ENCODE measurements at places on chromosomes 1 and 21. TPM values are rescaled to one million over a fixed set of nuclear protein-coding genes. Genes with fewer than 3 reads are reported as not detected.

The PLA2G4A gene
- 17.8 TPM for total RNA-seq

- DNase-seq: peak; percentile 16
These were observed 229.3 kb upstream of the PTBP2 start for GRCh38 chr1:96492236-96492635.

The SPATA21 gene
- not detected for total RNA-seq

- no peak for DNase-seq
These were observed 59.9 kb downstream of the LDLRAD2 start for GRCh38 chr1:21871943-21872342.

DNA sequence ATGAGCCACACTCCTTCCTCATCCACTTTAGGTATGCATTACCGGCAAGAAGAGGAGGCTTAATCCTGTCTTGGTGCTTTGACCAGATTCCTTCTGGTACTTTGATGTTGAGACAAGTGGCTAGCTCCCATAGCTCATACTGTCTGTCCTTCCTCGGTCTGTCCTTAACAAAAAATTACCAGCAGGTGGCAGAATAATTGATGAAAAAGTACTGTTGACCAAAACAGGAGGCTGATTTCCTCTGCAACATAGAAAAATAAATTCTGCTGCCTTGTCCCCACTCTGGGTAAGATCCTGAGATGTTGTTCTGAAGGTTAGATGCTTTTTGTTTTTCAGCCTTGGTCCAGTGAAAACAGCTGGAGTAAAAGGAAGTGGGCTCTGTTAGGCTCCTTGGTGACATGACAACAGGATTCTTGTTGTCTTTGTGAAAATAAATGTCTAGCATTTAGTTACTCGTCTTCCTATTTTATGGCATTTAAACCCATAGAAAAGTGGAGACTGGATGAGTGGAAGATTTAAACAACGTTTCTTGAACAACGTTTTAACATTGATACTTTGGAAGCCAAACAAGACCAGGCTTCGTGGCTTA lies 11.2 kb upstream of the HJV start:
- DNase-seq: peak; percentile 73

GRCh38 chr1:41422306-41422705 lies 61.1 kb downstream of the FOXO6 start:
- DNase-seq: no peak

The TRIM62 gene
- 0.48 TPM for total RNA-seq

The RHD gene
- not detected for total RNA-seq

The WDR64 gene
- 1.7 TPM for total RNA-seq

GRCh38 chr21:39318091-39318959 lies 4.9 kb upstream of the BRWD1 start:
- no peak for DNase-seq

DNA sequence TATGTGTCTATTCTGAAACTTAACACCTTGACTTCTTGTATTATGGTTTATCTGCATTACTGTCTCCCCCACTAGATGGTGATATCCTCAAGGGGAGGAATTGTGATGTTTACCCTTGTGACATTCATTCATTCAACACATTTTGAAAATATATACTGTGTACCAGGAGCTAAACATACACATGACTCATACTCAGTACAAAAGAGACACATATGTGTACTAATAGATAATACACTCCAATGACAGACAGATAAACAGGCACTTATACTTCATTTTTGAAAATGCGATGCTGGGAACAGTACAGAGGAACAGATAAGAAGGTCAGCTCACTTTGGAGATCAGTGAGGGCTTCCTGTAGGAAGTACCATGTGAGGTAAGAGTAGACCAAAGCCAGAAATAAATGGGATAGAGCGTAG lies 8.9 kb upstream of the RAB3GAP2 start:
- no peak for DNase-seq

The CD53 gene
- total RNA-seq: 30.1 TPM

The NOC2L gene
- total RNA-seq: 26.2 TPM

DNA sequence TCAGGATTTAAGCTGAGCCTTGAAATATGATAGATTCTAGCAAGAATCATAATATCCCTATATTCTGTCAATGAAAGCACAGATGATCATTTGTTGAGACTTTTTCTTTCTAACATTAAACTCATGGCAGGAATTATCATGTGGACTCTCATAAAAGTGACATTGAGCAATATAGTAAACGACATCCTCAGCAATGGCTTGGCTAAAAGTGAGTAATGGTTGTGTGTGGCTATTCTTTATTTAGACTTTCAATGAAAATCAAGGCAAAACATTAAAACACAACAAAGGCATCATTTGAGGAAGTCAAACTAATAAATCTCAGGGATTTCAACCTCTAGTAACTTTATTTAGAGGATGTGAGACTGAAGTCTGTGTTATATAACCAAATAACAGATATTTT lies 257.8 kb upstream of the ADGRL4 start:
- no peak for DNase-seq

DNA sequence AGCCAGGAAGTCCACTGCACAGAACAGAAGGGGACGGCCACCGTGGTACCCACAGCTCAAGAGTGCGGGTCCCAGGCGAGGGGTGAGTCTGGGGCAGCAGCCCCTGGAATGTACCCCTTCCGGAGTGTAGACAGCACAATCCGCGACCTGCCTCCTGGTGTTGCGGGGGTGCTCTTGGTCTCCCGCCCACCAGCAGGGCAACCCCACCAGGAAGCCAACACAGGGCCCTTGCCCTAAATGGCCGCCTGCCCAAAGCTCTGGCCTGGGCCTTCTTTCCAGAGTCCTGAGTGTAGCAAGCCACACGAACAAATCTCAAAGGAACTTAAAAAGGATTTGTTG lies 1.1 kb upstream of the SLC19A1 start:
- no peak for DNase-seq

The C1orf94 gene
- 0.72 TPM for total RNA-seq

The LMX1A gene
- total RNA-seq: 0.72 TPM

The IGSF3 gene
- 32.5 TPM for total RNA-seq

GRCh38 chr1:243420016-243420945 lies 164.4 kb downstream of the SDCCAG8 start:
- DNase-seq: no peak

- DNase-seq: no peak
These were observed 7.2 kb downstream of the OBSCN start for GRCh38 chr1:228214921-228215662.

- no peak for DNase-seq
These were observed 20.9 kb downstream of the CD55 start for GRCh38 chr1:207342332-207342731.

GRCh38 chr1:44973645-44974044 lies 12.8 kb downstream of the EIF2B3 start:
- no peak for DNase-seq

The CRYAA gene
- total RNA-seq: not detected
